Renal pelvis (tissue), 12 donors: ENCODE measurements at places on chromosomes 3 and 15.

- DNase-seq: no peak
These were observed 24.7 kb downstream of the PCOLCE2 start for GRCh38 chr3:142863930-142864920.

DNA sequence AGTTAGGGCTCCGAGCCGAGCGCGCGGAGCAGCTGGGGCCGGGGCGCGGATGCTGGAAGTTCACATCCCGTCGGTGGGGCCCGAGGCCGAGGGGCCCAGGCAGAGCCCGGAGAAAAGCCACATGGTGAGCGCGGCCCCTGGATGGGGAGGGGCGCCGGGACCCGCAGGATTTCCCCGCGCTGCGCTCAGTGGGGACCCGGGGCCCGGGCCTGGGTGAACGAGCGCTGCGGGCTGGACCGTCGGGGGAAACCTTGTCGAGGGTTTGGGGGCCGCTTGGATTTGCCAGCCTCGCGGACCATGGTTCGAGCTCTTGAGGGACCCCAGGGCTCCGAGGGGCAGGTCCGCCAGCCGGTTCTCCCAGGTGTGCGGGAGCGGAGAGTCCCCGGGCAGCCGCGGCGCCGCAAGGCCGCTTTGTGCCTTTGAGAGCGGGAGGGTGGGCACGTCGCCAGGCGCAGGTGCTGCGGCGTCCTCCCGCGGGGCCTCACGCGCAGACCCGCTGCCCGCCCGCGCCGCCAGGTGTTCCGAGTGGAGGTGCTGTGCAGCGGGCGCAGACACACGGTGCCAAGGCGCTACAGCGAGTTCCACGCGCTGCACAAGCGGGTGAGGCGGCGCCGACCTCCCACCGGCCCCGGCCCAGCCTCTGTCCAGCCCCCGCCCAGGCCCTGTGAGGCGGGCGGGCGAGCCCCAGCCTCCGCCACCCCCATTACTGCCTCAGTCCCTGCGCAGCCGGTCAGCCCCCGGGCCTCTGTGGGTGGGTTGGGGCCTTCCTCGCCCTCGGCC lies at the start of gene SNX22:
Gene SNX22 (plus strand): TSS at position 5 of the 780 bp plus-strand sequence. CDS start 45 bp downstream, at position 50.
- DNase-seq: no peak

DNA sequence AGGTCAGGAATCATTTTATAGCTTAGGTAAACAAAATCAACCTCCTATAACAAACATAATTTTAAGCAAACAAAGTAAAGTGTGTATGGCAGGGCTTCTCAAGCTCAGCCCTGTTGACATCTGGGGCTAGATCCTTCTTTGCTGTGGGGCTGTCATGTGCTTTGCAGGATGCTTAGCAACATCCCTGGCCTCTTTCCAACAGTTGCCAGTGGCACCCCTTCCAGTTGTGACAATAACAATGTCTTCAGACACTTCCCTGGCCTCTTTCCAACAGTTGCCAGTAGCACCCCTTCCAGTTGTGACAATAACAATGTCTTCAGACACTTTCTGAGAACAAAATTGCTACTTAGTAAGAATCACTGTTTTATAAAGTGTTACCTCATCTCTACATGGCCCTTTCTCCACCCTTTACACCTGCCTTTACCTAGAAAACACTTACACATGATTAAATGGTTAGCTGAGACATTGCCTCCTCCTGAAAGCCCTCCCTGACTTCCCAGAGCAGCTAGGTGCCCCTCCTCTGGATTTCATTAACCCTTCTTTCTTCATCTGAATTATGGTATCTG lies 194.0 kb upstream of the LMCD1 start:
- DNase-seq: no peak

- DNase-seq: peak; percentile 37
These were observed 36.7 kb downstream of the CIP2A start for GRCh38 chr3:108552267-108553159.

DNA sequence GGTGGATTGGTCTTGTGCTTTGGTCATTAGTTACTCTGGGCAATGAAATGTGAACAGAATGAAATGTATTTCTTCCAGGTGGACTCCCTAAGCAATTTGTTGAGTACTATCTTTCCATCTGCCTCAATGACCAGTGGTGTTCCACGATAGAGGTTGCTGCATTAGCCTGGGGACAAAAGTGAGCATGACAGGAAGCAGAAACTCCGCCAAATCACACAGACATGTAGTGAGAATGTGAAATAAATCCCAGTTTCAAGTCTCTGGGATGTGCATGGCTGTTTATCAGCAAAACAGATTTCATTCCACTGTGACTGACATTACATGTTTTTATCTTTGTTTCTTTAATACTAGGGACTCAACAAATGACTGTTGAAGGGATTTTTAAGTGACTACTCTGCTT lies 63.3 kb upstream of the DCBLD2 start:
- DNase-seq: no peak

GRCh38 chr3:190178779-190179178 lies 58.1 kb upstream of the P3H2 start:
- no peak for DNase-seq

DNA sequence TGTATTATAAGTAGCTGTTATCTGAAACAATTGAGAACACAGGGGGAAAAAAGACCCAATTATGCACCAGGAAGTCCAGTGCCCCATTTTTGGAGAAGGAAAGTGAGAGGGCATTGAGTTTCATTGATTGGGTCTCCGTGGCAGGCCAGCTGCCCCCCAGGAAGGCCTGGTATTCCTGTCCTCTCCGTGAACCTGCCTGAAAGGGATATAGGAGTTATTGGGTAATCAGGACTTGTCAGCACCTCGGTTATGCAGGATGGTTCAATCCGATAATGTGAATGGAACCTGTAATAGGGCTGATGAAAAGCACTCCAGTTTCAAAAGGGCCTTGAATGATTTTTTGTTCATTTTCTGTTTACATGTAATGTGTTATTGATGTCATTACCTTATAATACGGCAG lies 122.0 kb upstream of the RARB start:
- no peak for DNase-seq

DNA sequence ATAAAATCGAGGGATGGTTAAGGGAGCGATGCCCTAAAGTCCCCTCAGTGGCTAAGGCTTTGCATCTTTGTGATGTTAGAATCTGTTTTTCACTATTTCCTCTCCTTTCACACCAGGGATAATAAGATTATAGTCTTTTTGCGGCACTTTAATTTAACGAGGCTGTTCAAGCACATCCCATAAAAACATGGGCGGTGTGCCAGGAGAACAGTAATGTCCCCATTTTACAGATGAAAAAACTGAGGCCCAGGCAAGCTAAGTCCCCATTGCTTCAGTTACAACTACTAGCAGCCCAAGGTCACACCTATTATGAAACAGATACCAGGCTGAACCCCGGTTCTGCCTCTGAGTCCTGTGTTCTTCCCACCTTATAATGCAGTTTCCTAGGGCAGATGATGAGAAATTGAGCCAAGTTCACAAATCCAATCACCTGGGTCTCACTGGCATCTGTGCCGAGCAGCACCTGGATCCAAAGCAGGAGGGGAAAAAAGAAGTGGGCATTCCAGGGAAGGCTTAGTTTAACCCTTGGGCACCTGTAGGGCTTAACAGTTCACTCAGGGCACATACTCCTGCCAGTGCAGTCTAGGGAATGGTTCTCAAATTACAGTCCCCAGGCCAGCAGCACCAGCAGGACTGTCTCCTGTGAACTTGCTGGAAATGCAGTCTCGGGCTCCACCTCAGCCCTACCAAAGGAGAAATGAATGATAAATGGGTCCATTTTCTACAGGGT lies 169.3 kb downstream of the RAB11A start:
- no peak for DNase-seq

GRCh38 chr3:13746385-13746784 lies 133.5 kb downstream of the WNT7A start:
- no peak for DNase-seq

DNA sequence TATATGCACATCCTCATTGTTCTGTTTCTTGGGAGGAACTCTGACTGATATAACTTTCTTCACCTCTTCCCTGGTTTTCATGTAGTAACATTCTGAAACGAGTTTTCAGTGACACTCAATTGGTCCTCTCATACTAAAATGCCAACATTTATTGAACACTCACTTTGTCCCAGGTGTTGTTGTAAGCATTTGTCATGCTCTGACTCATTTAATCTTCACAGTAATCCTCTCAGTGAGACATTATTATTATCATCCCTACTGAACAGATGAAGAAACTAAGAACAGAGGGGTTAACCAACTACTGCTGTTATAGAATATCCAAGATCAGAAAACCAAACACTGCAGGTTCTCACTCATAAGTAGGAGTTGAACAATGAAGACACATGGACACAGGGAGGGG lies 94.1 kb upstream of the MRPL3 start:
- no peak for DNase-seq

DNA sequence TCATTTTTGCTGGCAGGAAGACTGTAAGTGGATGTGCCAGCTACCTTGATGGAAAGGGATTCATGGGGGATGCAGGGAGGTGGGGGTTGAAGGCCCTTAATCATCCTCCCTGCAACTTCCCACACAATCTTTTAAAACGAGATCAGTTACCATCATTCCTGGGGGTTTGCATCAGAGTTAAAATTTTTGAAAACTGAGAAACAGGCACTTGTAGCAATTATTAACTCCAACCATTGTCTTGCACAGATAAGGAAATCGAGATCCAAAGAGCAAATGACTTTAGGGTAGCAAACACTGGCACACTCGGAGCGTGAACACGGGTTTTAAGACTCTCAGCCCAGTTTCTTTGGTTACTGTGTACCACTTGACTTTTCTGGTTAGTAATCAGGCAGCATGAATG lies 41.9 kb downstream of the GPD1L start:
- DNase-seq: no peak

DNA sequence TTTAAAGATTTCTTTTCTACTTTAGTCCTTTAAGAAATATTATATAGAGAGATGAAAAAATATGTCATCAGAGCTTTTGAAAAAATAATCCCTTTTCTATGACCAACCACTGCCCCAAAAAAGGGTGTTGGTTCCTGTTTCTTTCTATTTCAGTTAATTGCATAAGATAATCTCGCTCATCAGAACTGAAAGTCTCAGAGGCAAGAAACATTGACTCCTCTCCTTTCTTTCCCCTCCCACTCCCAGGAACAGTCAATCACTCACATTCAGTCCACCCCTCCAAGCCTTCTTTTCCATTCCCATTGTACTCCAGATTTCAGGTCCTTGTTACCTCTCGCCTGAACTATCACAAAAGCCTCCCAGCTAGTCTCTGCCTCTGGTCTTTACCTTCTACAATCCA lies 153.7 kb upstream of the ABI3BP start:
- DNase-seq: no peak

- DNase-seq: no peak
These were observed 23.9 kb downstream of the SLC30A4 start for GRCh38 chr15:45498701-45499100.

GRCh38 chr3:104178680-104179079 lies 1188.0 kb upstream of the ALCAM start:
- no peak for DNase-seq

- no peak for DNase-seq
These were observed 34.5 kb downstream of the OSBPL10 start for GRCh38 chr3:31946484-31947081.
